Effector CD8-positive, alpha-beta T cell (primary cell): ENCODE measurements at places on chromosomes 5 and 9.

DNA sequence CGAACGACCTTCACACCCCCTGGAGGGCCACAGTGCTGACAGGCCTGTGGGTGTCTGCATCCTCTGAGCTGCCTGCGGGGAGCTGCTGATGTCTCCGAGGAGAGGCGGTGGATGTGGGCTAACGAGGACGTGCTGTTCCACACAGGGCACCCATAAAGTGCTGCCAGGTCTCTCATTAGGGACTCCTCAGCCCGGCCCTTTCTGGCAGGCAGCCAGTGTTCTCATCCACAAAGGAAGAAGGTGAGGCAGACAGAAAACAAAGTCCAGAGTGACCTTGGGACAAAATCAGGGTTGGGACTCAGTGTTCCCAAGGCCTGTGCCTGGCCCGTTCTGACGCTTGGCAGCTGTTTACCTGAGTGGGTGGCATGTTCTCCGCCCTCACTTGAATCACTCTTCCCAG, 29.3 kb downstream of the CARTPT start:
- no peak for DNase-seq

- no peak for DNase-seq
Measured at GRCh38 chr5:395156-395920, 47.6 kb upstream of the EXOC3 start.

DNA sequence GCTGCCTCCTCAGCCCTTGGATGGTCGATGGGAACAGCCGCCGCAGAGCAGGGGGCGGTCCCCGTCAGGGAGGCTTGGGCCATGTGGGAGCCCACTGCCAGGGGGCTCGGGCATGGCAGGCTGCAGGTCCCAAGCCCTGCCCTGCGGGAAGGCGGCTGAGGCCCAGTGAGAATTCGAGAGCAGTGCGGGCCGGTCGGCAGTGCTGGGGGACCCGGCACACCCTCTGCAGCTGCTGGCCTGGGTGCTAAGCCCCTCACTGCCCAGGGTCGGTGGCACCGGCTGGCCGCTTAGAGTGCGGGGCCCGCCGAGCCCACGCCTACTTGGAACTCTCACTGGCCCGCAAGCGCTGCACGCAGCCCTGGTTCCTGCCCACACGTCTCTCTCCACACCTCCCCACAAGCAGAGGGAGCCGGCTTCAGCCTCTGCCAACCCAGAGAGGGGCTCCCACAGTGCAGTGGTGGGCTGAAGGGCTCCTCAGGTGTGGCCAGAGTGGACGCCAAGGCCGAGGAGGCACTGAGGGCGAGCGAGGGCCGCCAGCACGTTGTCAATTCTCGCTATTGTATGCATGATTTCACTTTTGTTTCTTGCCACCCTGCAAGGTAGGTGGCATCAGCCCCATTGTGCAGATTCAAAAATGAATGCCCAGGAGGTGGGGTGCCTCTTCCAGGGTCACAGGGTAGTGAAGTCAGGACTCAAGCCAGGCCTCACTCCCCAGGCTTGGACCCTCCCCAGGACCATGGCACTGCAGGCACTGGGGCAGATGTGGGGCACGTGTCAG, 48.6 kb downstream of the COL15A1 start:
- no peak for DNase-seq

GRCh38 chr9:95171596-95171995, 145.9 kb downstream of the FANCC start:
- no peak for DNase-seq

DNA sequence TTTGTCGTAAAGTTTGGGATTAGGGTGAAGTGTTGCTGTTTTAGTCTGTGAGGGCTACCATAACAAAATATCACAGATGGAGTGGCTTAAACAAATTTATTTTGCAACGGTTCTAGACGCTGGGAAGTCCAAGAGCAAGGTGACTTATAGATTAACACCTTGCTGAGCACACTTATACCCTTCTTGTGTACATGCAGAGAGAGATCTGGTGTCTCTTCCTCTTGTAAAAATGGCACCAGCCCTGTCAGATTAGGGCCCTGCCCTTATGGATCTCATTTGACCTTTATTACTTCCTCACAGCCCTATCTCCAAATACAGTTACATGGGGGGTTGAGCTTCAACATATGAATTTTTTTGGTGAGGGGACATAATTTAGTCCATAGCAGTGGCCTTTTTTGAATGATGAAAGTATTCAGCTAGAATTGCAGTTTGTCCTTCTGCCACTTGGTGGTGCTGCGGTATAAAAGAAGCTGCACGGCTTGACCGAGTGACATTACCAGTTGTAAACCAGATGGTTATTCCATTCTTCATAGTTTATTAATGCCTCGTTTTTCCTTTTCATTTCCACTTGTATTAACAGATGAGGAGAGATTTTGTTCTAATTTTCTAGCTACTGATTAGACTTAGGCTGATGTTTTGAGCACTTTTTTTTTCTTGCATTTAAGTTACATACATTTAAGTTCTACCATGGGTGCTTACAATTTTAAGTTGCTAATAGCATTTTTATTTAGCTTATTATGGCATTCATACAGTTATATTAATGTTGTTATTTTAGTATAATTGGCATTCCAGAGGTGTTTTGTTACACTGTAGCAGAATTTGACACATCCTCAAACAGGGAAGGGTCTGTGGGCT, 19.4 kb downstream of the DCP2 start:
- peak; percentile 64 for DNase-seq

DNA sequence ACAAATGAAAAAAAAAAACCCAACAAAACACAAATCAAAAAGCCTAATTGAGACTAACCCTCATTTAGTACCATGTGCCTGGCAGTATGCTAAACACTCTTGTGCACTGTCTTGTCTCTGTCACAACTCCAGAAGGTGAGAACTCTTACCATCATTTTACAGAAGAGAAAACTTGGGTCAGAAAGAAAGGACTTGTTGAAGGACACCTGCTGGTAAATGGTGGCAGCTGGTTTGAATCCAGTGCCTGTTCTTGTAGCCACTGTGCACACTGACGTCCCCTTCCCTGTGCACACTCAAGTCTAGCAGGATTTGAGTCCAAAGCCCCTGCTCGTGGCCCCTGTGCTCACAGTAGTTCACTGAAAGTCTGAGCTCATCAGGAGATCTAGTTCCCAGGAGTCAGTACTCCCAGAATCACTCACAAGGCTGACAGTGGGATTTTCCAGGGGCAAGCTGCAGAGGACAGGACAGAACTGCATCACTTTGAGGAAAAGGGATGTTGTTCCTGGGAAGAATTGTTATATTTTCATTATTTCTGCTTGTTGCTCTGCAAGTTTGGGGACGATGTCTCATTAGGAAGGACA, 43.0 kb upstream of the HSD17B4 start:
- DNase-seq, result no peak

- peak; percentile 10 for DNase-seq
Measured at GRCh38 chr9:130444565-130445221, at the start of gene ASS1. Gene ASS1, plus strand, starts transcription at chr9:130444961. Its CDS starts 7,268 bp downstream, at chr9:130452229.

DNA sequence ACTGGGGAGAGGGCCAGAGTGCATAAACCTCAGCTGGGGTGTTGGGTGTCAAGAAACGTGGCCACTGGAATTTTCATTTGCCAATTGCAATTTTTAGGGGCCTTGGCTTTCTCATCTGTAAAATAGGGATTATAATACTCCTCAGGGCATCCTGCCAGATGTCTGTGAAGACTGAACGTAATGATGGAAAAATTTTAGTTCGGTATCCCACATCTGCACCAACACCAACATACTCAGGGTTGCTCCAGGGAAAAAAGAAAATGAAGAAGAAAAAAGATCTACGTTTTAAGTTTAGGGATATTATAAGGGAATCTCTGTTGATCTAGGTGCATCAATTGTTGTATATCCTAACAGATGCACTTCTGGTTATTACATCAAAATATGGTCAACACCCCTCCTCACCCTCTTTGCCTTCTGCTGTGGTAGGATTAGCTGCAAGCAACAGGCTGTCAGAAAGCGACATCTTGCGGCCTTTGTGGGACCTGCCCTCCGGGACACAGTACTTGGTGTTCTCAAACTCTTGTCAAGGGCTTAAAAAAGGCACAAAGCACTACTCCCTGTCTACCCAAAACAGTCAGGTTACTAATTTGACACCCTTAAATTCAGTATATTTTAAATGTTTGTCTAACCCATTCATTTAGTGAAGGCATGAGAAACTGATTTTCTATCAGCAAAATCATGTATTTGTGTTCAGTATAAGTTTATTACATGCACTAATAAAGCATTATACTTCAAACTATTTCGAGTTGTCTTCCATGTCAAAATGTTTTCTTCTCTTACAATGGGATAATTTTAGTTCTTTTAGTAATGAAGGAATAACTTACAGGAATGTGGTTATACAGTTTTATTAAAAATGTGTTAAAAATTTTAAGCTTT, 8.3 kb upstream of the TBC1D2 start:
- DNase-seq, result peak; percentile 62

DNA sequence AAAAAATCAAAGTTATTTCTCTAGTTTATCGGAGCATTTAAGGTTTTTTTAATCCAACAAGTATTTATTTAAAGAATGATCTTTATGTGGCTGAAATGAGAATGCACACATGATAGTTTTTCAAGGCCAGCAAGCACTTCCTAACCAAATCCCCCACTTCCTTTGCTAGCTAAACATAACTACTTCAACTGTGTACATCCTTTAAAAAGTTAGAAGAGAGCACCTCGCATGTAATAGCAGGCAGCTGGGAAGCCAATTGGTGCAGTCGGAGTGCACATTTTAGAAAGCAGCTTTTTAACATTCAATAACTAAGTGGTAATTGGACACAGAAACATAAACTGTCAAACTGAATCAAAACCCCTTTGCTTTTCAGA, 245.7 kb downstream of the BNC2 start:
- no peak for DNase-seq
